Astrocyte (in vitro differentiated cells and primary cell): ENCODE measurements at places on chromosomes 13 and 19. TPM values are rescaled to one million over a fixed set of nuclear protein-coding genes. Genes with fewer than 3 reads are reported as not detected.

The PNMA8B gene
- 1.7 and 1.9 TPM in 2 replicates for total RNA-seq

DNA sequence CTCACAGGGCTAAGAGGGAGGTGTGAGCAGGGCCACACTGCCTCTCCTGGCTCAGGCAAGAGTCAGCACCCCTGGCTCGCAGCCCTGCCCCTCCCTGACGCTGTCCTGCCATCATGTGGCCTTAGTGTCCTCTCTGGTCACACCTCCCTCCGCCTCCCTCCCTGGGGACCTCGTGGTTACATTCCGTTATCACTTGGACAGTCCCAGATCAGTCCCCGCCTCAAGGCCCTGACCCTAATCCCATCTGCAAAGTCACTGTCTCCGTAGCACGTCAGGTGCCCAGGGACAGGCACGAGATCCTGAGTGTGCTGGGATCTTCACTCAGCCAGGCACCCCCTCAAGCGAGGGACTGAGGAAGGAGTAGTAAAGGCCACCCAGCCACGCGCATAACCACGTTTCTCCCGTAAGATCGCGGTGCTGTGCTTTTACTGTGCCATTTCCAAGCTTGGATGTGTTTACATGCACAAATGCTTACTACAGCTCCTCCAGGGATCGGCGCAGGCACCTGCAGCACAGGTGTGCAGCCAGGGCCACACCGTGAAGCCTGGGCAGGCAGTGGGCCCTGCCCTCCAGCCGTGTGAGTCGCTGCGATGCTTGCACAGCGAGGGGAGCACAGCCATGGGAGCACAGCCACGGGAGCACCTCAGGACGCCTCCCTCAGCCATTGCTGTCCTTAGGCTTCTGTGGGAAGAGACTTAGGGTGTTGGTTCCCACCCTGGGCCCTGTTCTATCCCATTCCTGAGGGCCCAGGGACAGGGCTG lies 10.7 kb upstream of the TMEM255B start:
- peaks cover 6% of the 10 kb centered on the region for H3K27me3 ChIP-seq
- no peaks in the 10 kb centered on the region for H3K36me3 ChIP-seq
- H3K4me1 ChIP-seq: no peaks in the 10 kb centered on the region
- no peak overlapping the region for H3K27ac ChIP-seq
- DNase-seq: no peak

DNA sequence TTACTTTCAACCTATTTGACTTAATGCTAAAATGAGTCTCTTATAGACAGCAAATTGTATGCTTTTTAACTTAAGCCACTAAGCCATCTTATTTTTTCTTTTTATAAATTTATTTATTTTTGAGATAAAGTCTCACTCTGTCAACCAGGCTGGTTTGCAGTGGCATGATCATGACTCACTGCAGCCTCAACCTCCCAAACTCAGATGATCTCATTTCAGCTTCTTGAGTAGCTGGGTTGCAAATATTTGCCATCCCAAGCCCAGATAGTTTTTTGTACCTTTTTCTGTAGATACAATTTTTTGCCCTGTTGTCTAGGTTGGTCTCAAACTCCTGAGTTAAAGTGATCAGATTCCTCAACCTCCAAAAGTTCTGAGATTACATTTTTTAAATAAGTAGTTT lies 27.1 kb downstream of the ZNF714 start:
- DNase-seq: peak; percentile 51
- H3K4me3 ChIP-seq: no peak overlapping the region
- no peaks in the 10 kb centered on the region for H3K36me3 ChIP-seq
- H3K27me3 ChIP-seq: no peaks in the 10 kb centered on the region

The FAM83E gene
- total RNA-seq: 1.3 and 1.7 TPM in 2 replicates

The PHLDB3 gene
- total RNA-seq: 13.4 and 14.0 TPM in 2 replicates

The IL17D gene
- 1.6 and 1.9 TPM in 2 replicates for total RNA-seq

GRCh38 chr13:72384879-72385278 lies 342.6 kb downstream of the MZT1 start:
- H3K4me3 ChIP-seq: no peak overlapping the region
- H3K27me3 ChIP-seq: no peaks in the 10 kb centered on the region
- peak; percentile 48 for DNase-seq
- H3K36me3 ChIP-seq: no peaks in the 10 kb centered on the region
- no peaks in the 10 kb centered on the region for H3K4me1 ChIP-seq

The RASIP1 gene
- 0.26 and 0.68 TPM in 2 replicates for total RNA-seq

The MTRF1 gene
- total RNA-seq: 11.2 and 11.6 TPM in 2 replicates

The SYCN gene
- not detected in 2 replicates for total RNA-seq

- H3K36me3 ChIP-seq: no peaks in the 10 kb centered on the region
- H3K4me1 ChIP-seq: no peaks in the 10 kb centered on the region
- H3K27ac ChIP-seq: no peak overlapping the region
- DNase-seq: no peak
Measured at GRCh38 chr13:69556540-69557196, 551.0 kb upstream of the ATXN8OS start.

DNA sequence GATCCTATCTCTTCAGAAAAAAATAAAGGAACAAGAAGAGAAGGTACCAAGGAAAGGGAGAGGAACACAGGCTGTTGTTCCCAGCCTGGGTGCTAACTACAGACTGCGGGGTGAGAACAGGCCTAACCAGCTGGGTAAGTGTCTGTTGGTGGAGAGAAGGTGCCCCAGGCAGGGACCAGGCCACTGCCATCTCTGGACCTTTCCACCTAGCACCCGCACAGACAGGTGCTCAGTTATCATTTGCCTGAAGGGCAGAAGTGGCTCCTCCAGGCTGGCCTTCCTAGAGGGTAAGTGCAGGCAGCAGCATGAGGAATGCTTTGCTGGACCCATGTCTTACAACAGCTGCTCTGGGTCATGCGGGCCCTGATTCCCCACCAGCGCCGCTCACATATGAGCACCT lies 10.1 kb downstream of the DNMT1 start:
- H3K4me1 ChIP-seq: no peaks in the 10 kb centered on the region
- no peak overlapping the region for H3K27ac ChIP-seq
- peaks cover 24% of the 10 kb centered on the region for H3K36me3 ChIP-seq

GRCh38 chr13:46345866-46346265 lies 41.2 kb downstream of the RUBCNL start:
- H3K4me1 ChIP-seq: peaks cover 7% of the 10 kb centered on the region
- no peak overlapping the region for H3K27ac ChIP-seq
- DNase-seq: no peak
- H3K4me3 ChIP-seq: no peak overlapping the region
- H3K36me3 ChIP-seq: no peaks in the 10 kb centered on the region

The ZNF558 gene
- total RNA-seq: not detected in 2 replicates

The ZNF66 gene
- 3.9 and 7.5 TPM in 2 replicates for total RNA-seq

The ALG11 gene
- total RNA-seq: 57.7 and 62.1 TPM in 2 replicates

The GDF15 gene
- 20.5 and 23.2 TPM in 2 replicates for total RNA-seq

DNA sequence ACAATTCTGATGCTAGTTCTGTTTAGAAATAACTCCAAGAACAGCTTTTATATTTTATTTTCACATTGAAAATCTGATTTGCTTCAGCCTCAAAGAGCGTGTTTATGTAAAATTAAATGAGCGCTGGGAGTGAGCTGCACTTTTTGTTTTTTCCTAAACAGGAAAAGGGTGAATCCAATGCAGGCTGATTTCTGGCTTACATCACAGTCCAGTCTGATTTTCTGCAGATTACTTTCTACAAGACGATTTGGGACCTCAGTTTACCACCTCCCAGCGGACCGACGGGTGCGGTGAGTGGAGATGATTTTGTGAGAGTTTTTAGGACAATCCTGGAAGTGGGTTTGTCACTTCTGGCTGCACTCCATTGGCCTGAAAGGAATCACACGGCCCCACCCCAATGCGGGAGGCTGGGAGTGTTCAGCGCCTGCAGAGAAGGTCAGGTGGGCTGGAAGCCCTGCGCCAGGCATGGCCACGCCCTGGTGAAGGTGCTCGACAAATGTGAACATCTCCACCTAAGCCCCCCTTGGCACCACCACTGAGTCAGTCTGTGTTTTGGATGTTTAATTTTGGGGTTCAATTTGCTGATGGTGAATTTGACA lies 90.1 kb downstream of the ANKRD10 start:
- H3K36me3 ChIP-seq: no peaks in the 10 kb centered on the region
- no peak for DNase-seq
- H3K4me1 ChIP-seq: no peaks in the 10 kb centered on the region
- no peak overlapping the region for H3K4me3 ChIP-seq
- no peaks in the 10 kb centered on the region for H3K27me3 ChIP-seq
- H3K27ac ChIP-seq: no peak overlapping the region

GRCh38 chr19:2578901-2579677 lies 103.2 kb downstream of the GADD45B start:
- H3K4me1 ChIP-seq: peaks cover 22% of the 10 kb centered on the region
- H3K4me3 ChIP-seq: peak overlapping the region; percentile 61
- DNase-seq: peak; percentile 86
- no peaks in the 10 kb centered on the region for H3K27me3 ChIP-seq

- no peaks in the 10 kb centered on the region for H3K36me3 ChIP-seq
- H3K4me3 ChIP-seq: no peak overlapping the region
- no peak overlapping the region for H3K27ac ChIP-seq
- no peaks in the 10 kb centered on the region for H3K4me1 ChIP-seq
- no peaks in the 10 kb centered on the region for H3K27me3 ChIP-seq
- no peak for DNase-seq
Measured at GRCh38 chr13:95745289-95745688, 68.3 kb downstream of the DNAJC3 start.

The ZNF763 gene
- not detected in 2 replicates for total RNA-seq

DNA sequence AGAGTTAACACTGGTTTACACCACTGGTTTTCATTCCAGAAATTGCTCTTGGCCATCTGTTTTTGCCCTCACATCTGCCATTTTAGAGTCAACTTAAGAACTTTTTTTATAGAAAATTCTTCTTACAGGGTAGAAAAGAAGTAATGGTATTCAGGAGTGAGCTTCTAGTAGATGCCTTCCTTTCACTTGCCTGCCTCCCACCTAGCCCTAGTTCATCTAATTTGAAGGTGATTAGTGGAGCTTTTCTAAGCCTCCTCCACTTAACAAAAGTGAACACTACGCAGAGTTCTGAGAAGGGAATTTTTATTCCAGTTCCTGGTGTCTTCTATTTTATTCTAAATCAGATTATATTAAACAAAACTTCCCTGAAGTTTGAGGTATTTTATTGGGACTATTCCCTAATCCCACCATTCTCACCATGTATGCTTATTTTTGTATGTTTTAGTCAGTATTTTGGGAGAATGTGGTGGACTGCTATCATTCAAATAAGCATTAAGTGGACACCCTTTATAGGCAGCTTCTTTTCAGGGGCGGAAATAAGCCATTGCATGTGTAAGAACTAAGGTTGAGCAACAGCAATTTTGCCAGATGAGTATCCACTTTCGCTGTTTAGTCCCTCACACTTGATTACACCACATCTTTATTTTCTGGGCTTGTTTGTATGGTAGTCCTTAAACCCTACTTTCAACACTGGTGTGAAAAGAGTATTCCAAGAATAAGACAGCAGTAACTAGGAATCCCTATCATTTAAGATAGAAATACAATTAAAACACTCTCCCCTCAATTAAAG lies 156.9 kb downstream of the ENOX1 start:
- no peak overlapping the region for H3K27ac ChIP-seq
- no peaks in the 10 kb centered on the region for H3K36me3 ChIP-seq
- H3K4me1 ChIP-seq: no peaks in the 10 kb centered on the region
- no peak overlapping the region for H3K4me3 ChIP-seq
- H3K27me3 ChIP-seq: no peaks in the 10 kb centered on the region
- no peak for DNase-seq

DNA sequence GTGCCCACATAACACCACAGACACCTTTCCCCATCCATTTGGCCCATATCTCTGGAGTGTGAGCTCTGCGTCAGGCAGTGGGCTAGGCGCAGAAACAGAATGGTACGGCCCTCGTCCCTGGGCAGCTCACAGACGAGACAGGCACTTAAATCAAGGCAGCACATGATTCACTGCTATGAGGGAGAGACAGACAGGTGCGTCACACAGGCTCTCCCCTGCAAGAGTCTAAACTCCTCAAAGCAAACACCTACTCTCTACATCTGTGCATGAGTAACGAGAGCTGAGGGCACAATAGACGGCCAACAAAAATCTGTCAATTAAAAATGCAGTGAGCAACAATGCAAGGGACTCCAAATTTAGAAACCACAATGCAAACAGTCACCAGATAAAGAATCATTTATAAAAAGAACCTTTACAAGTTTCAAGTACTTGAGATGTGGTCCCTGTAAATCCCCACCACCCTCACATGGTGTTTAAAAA lies 348.9 kb downstream of the UQCRFS1 start:
- no peaks in the 10 kb centered on the region for H3K36me3 ChIP-seq
- H3K4me3 ChIP-seq: no peak overlapping the region
- DNase-seq: no peak
- no peaks in the 10 kb centered on the region for H3K4me1 ChIP-seq
- H3K27me3 ChIP-seq: no peaks in the 10 kb centered on the region
- H3K27ac ChIP-seq: no peak overlapping the region

DNA sequence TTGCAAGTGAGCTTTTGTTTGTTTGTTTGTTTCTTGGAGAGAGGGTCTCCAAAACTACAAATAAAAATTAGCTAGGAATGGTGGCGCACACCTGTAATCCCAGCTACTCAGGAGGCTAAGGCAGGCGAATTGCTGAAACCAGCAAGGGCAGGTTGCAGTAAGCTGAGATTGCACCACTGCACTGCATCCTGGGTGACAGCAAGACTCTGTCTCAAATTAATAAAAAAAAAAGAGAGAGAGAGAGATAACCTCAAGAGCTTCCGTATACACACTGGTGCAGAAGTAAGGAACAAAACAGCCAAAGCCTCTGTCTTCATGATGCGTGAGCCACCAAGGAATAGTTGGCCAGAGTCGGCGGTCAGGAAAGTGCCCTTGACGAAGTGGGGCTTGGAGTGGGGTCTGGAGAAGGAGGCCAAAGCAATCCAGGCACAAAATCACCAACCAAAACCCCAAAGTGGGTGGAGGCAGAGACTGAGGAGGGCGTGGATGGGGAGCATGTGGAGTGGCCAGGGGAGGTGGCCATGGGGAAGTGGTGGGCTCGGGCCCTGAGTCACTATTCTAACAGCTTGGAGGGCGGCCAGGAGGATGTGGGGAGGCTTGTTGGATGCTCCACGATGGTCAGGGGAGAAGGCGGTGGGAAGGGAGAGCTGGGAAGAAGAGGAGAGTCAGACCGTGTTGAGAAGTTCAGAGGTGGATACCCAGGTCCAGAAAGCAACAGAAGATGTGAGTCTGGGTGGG lies 21.2 kb upstream of the TOMM40 start:
- H3K4me3 ChIP-seq: no peak overlapping the region
- no peaks in the 10 kb centered on the region for H3K27me3 ChIP-seq
- H3K36me3 ChIP-seq: peaks cover 35% of the 10 kb centered on the region
- peaks cover 24% of the 10 kb centered on the region for H3K4me1 ChIP-seq
- DNase-seq: peak; percentile 92

The SUGT1 gene
- total RNA-seq: 79.3 and 87.3 TPM in 2 replicates

GRCh38 chr19:43804432-43804831 lies 2.2 kb upstream of the LYPD5 start:
- no peaks in the 10 kb centered on the region for H3K36me3 ChIP-seq
- H3K27me3 ChIP-seq: peaks cover 12% of the 10 kb centered on the region
- H3K4me1 ChIP-seq: no peaks in the 10 kb centered on the region
- DNase-seq: no peak
- no peak overlapping the region for H3K4me3 ChIP-seq
- H3K27ac ChIP-seq: no peak overlapping the region

GRCh38 chr13:111219280-111219679 lies 101.2 kb upstream of the TEX29 start:
- H3K4me1 ChIP-seq: peaks cover 14% of the 10 kb centered on the region
- peak; percentile 87 for DNase-seq
- no peaks in the 10 kb centered on the region for H3K27me3 ChIP-seq

The MYH14 gene
- not detected in 2 replicates for total RNA-seq

- no peak overlapping the region for H3K27ac ChIP-seq
- no peak overlapping the region for H3K4me3 ChIP-seq
- H3K27me3 ChIP-seq: no peaks in the 10 kb centered on the region
- DNase-seq: peak; percentile 49
Measured at GRCh38 chr13:49086722-49087121, 111.0 kb downstream of the FNDC3A start.
